ENCODE measurements at places on chromosomes 7 and 10. TPM values are rescaled to one million over a fixed set of nuclear protein-coding genes. Genes with fewer than 3 reads are reported as not detected.

Gene OR9A2
- not detected for total RNA-seq

Gene SKIDA1
- not detected for total RNA-seq

Gene GPC2
- total RNA-seq: 15.6 TPM

Gene MSS51
- total RNA-seq: 2.9 TPM

Gene NPM3
- 28.9 TPM for total RNA-seq

Gene AVL9
- 34.6 TPM for total RNA-seq

Gene CHST15
- total RNA-seq: 0.14 TPM

Gene STEAP1
- total RNA-seq: not detected

Gene UBN2
- total RNA-seq: 12.0 TPM

Gene TAS2R60
- total RNA-seq: 0.23 TPM

Gene GLCCI1
- total RNA-seq: 20.3 TPM

Gene PRPS1L1
- not detected for total RNA-seq

Gene HNRNPH3
- total RNA-seq: 115 TPM

Gene HHEX
- total RNA-seq: not detected

Gene HMX3
- not detected for total RNA-seq

Gene MUC3A
- total RNA-seq: not detected

Gene TSPAN15
- total RNA-seq: 10.7 TPM
